ENCODE measurements at places on chromosomes 3 and 15.

DNA sequence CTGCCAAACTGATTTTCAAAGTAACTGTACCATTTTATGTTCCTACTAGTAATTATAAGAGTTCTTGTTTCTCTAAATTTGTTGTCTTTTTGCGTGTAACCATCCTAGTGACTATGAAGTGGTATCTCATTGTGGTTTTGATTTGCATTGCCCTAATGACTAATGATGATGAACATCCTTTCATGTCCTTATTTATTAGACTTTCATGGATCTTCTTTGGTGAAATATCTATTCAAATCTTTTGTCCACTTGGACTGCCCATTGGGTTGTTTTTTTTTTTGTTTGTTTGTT is 3.6 kb downstream of the OXSR1 start:
- no peak for DNase-seq

DNA sequence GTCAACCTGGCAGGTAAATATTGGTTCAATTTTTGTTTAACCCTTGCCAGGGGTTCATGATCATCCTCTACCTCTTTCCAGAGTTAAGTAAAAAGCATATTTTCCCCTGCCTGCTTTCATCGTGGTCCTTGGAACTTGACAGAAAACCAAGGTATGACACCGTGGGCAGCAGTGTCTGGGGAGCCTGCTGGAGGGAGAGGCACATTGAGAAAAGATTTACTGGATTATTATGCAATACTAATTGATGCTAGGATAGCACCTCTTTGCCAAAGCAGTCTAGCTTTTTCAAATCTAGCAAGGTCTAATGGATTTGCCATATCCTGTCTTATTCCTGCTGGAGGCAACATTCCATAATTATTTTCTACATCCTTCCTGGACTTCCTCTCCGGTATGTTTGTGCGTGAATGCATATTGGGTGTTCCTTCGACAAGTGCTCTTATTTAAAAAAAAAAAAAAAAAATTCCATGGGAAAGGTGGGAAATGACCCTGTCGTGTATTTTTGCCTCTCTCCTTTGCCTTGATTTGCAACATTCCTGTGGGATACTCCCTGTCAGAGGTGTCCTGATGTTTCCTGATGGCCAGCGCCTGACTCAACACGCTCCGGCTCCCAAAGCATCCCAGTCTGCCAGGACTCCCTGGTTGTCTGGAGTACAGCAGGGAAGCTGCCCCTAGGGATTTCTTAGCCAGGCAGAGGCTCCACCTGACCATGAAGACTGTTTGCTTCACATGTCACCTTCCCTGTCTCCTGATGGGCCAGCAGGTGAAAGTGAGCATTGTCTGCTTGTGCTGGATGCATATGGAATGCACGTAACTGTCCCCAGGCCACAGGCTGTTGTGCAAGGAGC is 6.3 kb downstream of the BHLHE40 start:
- no peak for DNase-seq

- no peak for DNase-seq
Observed at GRCh38 chr3:126476166-126477060, 722 bp upstream of the ZXDC start.

- DNase-seq, result no peak
Observed at GRCh38 chr3:51380601-51381332, 4.3 kb upstream of the MANF start.

DNA sequence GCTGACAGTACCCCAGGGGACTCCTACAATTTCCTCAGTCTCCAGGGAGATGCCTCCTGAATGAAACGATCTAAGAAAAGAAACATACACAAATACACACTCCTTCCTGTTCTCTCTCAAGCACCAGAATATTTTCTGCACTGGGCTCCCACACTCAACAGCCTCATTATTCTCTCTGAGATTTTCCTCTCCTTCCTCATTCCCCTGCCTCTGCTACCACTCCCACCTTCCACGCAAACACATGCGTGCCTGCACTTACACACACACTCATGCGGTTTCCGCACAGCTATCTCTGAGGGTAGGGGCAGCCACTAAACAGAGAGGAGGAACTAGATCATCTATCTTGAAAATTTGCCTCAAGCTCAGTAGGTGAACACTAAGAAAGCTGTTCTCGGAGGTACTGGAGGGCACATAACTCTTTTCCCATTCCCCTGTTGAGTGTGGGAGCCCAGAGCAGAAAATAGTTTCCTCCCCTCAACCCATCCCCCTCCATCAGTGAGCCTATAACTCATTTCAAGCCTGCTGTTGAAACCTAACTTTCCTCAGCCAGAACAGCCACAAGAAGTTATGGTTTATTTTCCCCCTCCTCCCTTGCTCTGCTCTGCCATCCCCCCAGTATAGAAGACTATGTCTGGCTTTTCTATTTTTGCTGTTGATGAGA is 30.5 kb upstream of the TIPARP start:
- no peak for DNase-seq

DNA sequence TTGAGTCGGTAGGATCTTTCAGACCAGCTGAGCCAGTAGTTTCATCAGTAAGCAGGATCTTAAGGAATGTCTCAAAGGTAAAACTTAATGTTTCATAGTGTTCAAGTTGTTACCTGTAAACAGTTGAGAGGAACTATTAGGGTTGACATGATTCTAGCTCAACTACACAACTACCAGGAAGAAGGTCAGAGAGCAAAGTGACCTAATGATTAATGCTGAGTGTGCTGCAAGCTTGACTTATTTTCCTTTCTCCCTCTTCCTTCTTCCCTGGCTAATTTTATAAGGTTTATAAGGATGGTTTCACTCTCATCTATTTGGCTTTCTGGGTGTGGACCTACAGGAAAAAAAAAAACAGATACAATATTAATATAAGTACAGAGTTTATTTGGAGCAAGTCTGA is 30.2 kb upstream of the LHFPL4 start:
- DNase-seq, result no peak

DNA sequence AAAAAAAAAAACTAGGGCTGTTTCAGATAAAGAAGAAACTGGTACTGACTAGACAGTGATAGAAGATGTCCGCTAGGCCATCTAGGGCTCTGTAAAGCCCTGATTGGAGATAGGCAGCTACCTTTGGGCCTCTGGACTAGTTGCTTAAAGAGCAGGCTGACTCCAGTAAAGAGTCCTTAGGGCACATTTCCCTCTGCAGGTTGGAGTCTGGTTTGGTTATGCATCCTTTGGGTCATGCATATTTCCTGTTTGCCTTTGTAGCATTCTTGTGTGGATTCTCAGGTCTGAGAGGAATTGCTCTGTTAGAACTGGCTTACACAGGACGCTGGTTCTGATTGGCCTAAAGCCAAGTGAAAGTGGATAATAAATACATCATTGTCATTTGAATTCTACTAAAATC is 165.5 kb upstream of the LRRN1 start:
- no peak for DNase-seq

DNA sequence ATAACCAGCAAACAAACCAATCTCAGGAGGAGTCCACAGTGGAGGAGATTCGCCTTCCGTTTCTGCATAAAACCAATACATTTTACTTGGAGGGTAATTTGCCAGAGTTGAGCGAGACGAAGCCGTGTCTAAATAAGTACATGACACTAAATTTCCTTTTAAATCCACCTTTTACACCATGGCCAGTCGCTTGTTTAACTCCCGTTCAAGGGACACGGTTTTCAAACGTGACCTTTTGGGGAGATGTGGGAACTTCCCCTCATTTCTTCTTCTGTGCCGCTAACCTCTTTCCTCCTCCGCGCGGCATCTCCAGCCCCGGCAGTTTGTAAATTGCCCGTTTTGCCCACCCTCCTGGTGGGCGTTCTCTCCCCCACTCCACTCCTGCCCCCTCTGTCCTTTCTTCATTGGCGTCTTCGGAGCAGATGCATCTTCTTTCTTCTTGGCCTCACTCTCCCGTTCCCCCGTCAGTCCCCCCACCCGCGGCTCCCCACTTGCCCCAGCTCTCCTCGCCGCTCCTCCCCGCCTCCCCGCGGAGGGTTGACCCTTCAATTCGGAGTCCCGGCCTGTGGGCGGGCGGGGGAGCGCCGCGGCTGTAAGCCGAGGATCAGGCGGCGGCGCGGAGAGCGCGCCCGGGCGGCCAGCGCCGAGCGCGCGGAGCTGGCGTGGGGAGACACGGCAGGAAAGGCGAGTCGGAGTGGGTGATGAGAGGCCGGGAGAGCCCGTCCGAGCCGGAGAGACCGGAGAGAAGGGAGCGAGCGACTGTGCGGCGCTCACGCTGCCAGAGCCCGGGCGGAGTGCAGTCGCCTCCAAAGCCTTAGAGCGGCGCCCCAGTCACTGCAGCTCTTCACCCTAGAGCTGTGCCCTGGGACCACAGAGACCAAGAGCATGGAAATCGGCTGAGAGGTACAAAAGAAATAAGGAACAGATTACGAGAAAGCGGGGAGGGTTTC is at the start of gene NLGN1:
NLGN1 (plus strand) TSS at position 584 of the 950 bp plus-strand sequence.
- peak; percentile 47 for DNase-seq

DNA sequence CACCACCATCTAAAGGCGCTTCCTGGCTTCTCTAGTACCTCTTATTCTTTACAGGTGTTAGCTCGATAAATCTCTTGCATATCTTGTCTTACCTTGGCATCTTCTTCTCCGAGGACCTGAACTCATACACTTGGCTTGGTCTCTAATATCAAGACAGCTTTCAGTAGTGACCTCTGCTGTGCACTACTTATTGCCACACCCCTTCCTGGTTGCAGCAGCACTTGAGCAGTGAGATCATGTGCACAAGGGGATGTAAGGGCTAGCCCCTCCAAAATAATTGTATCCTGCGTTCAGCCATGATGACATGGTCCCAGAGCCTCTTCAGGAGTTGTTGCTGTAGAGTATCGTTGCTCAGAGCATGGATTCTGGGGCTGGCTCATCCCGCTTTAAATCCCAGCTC is 1.3 kb upstream of the PLA1A start:
- DNase-seq, result no peak

DNA sequence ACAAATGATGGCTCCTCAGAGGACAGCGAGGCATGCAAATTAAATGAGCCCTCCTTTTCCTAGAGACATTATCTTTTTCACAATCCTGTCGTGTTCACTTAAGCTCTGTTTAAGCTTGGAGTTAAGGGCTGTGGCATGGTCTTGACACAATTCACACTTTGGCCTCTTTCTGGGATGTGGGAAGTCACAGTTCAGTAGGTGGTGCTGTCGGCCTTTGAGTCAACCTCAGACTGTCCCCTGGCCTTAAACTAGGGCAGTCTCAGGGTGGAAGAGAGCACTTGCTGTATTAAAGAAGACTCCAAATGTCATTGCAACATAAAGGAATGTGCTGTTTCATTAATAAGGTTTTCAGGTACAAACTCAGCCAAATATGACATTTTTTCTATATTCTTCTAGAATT is 351.0 kb downstream of the MCTP2 start:
- DNase-seq, result no peak

DNA sequence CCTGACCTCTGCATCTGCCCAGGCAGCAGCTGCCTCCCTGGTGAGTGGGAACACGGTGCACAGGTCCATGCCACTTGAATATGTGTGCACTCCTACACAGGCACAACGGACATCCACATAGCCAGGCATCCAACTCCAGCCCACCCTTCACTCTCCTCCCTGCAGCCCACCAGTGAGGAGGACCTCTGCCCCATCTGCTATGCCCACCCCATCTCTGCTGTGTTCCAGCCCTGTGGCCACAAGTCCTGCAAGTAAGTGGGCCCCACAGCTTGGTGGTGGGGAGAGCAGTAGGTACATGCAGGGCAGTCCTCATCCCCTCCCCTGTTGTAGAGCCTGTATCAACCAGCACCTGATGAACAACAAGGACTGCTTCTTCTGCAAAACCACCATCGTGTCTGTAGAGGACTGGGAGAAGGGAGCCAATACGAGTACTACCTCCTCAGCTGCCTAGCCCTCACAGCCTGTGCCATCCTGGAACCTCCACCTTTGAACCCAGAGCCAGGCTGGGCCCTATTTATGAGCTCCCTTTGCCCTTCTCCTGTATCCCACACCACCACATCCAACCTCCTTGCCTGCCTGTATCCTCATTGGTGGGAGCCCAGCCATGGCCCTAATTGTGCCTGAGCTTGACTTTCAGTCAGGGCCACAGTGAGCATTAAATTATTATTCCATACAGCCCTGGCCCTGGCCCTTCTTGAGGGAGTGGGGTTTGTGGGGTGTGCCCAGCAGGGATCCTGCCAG is 1.5 kb upstream of the AMIGO3 start:
- no peak for DNase-seq

DNA sequence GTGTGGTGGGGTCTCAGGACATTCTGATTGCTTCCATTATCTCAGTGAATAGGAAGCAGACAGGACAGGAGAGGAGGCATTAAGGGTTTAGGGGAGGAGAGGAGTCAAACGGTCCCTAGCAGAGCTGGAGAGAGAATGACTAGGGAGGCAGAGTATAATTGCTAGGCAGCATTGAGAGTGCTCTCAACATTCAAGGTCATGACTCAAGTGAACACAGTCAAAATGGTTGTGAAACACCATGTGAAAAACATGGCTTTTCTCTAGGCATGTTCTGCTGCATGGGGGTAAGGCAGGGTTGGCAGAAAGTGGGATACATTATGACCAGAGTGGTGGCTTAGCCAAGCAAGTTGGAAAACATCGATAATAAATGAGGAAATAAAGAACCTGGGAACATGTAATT is 19.5 kb upstream of the HRH1 start:
- no peak for DNase-seq

- no peak for DNase-seq
Observed at GRCh38 chr3:102605153-102605552, 170.3 kb downstream of the ZPLD1 start.

- no peak for DNase-seq
Observed at GRCh38 chr3:66803721-66804695, 194.1 kb upstream of the KBTBD8 start.

- DNase-seq, result no peak
Observed at GRCh38 chr3:30024466-30024865, 581.9 kb upstream of the TGFBR2 start.

DNA sequence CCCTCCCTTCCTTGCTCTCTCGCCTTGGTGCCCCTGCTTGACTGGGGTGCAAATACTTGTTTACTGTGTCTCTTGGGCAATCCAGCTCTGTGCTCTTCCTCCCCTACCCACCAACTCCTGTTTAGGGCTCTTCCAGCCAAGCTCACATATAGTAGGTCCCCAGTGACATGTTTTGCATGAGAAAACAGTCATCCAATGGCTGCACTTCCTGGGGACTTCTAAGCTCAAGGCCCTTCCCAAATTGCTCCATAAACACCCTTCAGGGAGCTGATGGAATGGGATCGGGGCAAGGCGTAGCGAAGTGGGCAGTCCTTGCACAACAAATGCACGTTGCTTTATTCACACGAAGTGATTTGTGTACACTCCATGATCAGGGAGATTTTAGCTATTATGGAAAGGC is 9.4 kb upstream of the COPG1 start:
- DNase-seq, result no peak

DNA sequence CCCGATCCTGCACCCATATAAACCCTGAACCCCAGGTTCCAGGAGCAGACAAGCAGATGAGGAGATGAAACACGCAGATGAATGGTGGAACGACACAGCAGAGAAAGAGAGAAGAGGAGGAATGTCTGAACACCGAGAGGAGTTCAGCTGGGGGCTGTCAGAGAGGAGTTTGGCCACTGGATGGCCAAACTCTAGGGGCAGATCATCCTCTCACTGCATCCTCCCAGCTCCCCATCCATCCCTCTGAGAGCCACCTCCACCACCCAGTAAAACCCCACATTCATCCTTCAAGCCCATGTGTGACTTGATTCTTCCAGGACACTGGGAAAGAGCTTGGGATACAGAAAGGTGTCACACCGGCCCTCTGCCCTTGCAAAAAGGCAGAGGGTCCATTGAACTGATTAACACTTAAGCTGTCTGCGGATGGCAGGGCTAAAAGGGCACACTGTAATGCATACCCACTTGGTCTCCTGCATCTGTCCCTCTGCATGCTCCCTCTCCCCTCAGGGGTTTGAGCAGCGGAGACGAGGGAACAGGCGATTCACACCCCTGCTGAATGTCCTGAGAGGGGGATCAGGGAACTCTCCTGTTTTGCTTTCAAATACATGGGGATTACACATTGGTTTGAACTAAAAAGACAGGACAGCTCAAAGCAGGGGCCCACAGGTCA is 53.8 kb downstream of the TMED3 start:
- no peak for DNase-seq
